ENCODE measurements at places on chromosomes 16 and 17.

DNA sequence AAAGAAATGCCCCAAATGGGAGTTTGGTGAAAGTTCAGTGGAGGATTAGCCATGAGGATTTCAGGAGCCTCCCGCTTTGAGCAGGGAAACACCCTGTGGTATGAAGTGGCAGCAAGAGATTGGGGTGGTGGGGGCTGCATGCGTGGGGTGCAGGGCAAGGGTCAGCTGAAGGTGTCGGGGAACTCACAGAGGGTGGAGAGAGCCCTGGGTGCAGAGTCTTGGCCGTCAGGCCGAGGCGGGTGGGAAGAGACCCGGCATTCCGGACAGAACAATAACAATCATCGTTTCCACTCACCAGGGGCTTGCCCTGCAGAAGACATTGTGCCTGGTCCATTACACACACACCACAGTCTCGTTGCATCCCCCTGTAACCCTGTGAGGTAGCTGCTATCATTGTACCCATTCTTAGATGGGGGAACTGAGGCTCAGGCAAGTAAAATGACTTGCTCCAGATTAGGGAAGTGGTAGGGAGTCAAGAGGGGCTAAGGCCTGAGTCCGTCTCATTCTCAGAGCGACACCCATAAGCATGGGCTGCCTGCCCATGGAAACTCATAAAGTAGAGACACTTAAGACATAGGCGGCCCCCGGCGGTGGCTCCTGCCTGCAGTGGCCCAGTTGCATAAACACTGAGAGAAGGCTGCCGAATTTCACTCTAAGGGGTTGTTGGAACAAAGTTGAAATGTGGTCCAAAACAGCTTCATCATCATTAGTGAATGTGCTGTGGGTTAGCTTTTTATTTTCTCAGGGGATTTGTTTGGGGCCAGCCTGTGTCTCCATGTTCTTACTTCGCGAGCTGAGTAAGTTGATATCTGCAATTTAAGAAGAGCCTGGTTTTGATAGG lies 93.3 kb downstream of the CMIP start:
- DNase-seq: no peak

DNA sequence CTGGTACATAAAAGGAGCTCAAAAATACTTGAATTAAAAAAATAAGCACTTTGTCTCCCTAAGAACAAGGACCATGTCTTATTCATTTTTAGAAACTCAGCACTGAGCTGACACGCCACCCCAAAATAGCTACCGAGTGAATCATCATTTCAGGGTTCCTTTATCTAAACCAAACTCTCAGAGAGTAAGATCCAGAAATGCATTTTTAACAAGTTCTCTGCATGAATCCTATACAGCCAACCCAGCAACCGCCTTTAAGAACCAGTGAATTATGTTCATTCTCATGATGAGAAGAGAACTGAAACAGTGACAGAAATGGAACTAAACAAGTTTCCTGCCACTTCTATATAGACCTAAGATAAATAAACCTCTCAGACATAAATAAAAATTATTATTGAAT lies 8.7 kb downstream of the C16orf87 start:
- DNase-seq: no peak

- no peak for DNase-seq
Measured at GRCh38 chr17:4375039-4375748, 8.7 kb upstream of the UBE2G1 start.

DNA sequence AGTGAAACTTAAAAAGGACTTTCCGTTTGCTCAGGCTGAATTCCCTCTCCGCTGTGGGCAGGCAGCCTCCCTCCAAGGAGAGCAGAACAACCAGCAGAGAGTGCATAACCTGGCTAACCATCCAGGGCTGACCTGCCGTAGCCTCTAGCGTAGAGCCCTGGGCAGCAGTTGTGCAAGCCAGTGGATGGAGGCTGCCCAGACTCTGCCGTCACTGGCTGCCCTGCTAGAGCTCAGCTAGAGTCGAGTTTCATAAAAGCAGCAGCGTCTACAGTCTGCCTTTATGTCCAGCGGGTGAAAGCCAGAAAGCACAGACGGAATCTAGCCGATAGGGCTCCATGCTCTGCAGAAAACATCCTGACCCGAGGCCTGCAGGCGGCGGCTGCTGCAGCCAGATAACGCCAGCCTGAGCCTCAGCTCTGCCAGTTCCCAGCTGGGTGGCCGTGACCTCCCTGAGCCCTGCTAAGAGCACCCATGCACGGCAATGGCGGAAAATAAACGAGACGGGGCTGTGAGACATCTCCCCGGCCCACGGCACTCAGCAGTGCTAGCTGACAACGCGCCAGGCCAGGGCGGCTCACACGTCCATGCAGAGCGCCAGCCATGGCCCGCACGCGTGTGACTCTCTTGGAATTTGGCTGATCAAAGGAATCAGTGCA lies 231.3 kb downstream of the ENGASE start:
- DNase-seq: no peak

Data from T47D (cell line).